ENCODE measurements at places on chromosomes 12 and 14. TPM values are rescaled to one million over a fixed set of nuclear protein-coding genes. Genes with fewer than 3 reads are reported as not detected.

The TGM1 gene
- 0.14 TPM for total RNA-seq

The RAD51AP1 gene
- 1.7 TPM for total RNA-seq

The ACSM4 gene
- not detected for total RNA-seq

The FAM186B gene
- total RNA-seq = not detected

The COL2A1 gene
- not detected for total RNA-seq

The PPFIA2 gene
- 22.6 TPM for total RNA-seq

The OR10G3 gene
- total RNA-seq = not detected

All from posterior vena cava (tissue), 2 donors.